ENCODE measurements at places on chromosomes 11 and 22. TPM values are rescaled to one million over a fixed set of nuclear protein-coding genes. Genes with fewer than 3 reads are reported as not detected.

PATE3 gene
- total RNA-seq: not detected

OR51E1 gene
- total RNA-seq: 1.0 TPM

KRTAP5-6 gene
- total RNA-seq: not detected

B4GALNT4 gene
- total RNA-seq: 1.6 TPM
